ENCODE measurements at places on chromosomes 3 and 15.
A peak's percentile ranks its signal among the peaks of the same experiment; 100 is the strongest.

GRCh38 chr3:149771652-149772271 is 19.5 kb upstream of the COMMD2 start:
- H3K36me3 ChIP-seq = no peaks in the 10 kb centered on the region
- DNase-seq = peak; percentile 22
- H3K27me3 ChIP-seq = no peaks in the 10 kb centered on the region
- no peak overlapping the region for H3K27ac ChIP-seq

GRCh38 chr3:10770981-10771380 is 45.0 kb upstream of the SLC6A11 start:
- DNase-seq = no peak
- H3K27ac ChIP-seq = no peak overlapping the region
- no peak overlapping the region for H3K4me3 ChIP-seq
- H3K4me1 ChIP-seq = no peaks in the 10 kb centered on the region
- H3K27me3 ChIP-seq = no peaks in the 10 kb centered on the region

DNA sequence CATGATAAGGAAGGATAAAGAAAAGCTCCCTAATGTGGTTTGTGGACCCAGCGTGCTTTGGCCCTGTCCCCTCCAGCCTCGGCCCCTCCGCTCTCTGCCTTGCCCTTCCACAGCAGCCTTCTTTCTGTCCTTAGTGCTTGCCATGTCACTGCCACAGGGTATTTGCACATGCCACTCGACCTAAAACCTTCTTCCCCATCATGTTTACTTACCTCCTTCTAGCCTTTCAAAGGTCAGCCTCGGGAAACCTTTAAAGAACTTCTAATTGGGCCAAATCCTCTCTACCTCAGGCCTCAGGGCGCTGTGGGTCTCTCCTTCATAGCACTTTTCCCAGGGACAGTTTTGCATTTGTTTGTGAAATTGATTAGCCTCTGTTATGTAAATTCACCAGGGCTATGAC is 73.0 kb downstream of the SCN11A start:
- no peaks in the 10 kb centered on the region for H3K36me3 ChIP-seq
- no peaks in the 10 kb centered on the region for H3K27me3 ChIP-seq
- H3K27ac ChIP-seq = no peak overlapping the region

DNA sequence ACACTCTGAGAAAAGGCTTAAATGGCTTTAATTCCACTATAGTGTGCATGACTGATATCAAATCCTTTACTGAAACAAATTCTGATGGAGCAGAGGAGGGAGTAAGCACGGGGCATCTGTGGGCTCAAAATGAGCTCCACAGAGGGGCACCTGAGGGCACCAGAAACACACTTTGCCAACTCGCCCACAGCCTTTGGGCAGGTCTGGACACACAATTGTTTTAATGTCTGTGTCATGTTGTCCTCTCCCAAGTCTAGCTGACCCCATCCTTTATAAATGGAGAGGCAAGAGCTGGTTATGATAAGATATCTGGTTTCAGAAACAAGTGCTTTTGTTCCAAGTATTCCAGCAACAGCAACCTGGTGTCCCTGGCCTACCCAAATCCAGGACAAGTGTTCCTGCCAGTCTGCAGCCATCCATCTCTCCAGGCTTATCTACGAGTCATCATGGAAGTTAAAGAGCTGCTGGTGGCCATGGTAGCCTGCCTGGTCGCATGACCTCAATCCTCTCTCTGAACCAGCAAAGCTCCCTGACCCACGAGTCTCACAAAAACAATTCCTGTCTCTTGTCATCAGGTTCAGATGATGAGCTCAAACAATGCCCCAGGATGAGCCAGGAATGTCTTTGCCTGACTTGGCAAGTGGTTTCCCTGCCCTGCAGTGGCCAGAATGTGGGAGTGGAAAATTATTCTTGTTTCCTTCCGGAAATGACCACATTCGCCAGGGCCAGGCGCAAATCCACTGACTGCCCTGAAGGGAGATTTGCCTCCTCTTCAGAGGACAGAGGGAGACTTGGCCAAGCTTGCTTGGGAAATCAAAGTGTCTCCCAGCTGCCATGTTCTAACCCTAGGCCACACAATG is 64.4 kb upstream of the TPM1 start:
- H3K27me3 ChIP-seq = no peaks in the 10 kb centered on the region
- no peak overlapping the region for H3K27ac ChIP-seq
- H3K36me3 ChIP-seq = no peaks in the 10 kb centered on the region
- H3K4me3 ChIP-seq = no peak overlapping the region
- no peak for DNase-seq
- H3K4me1 ChIP-seq = no peaks in the 10 kb centered on the region

DNA sequence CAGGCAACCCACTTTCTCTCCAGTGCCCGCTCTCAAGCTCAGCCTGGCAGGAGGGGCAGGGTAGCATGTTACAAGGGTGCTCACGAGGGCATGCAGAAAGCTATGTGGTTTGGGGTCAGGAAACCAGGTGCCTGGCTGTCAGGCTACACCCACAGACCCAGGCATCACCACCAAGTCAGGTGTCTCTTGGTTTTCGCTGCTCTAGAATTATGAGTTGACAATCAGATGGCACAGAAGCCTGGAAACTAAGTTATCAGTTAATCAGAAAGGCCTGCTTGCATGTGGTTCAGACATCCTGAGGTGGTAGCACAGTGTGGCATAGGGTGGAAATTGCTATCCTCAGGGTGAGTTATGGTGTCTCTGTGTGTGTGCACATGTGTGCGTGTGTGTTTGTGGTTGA is 16.2 kb upstream of the CCR9 start:
- H3K27ac ChIP-seq = no peak overlapping the region
- no peak overlapping the region for H3K4me3 ChIP-seq
- no peaks in the 10 kb centered on the region for H3K36me3 ChIP-seq
- H3K4me1 ChIP-seq = peaks cover 27% of the 10 kb centered on the region
